ENCODE measurements at places on chromosomes 2 and 18.

GRCh38 chr18:22643731-22644130 lies 226.0 kb upstream of the CTAGE1 start:
- H3K27me3 ChIP-seq, result no peaks in the 10 kb centered on the region
- no peak overlapping the region for H3K27ac ChIP-seq
- H3K4me1 ChIP-seq, result peaks cover 11% of the 10 kb centered on the region
- DNase-seq, result peak; percentile 80
- no peaks in the 10 kb centered on the region for H3K36me3 ChIP-seq

DNA sequence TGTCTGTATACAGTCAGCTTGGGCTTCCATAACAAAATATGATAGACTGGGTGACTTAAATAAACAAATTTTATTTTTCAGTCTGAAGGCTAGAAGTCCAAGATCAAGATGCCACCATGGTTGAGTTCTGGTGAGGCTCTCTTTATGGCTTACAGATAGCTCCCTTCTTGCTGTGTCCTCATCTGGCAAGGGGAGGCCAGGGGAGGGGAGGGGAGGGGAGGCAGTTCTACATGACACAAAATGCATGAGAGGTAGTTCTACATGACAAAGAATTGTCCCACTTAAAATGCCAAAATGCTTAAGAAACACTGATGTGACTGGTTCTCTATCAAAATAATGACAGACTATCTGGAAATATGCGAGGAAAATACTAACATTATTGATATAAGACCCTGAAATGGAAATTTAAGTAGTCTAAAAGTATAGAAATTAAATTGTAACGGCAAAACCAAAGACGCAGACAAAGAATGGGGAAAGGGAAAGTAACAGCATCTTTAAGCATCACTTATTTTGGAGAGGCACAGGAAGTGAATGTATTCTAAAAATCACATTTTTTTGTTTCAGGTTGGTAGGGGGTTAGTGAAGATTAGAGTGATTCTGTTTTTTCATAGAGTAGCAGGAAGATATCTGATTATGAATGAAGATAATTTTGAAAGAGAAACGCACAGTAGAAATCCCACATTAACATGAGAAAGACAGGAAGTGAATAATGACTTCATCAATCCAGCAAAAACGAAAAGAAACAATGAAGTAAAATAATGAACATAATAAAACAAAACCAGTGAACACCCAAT lies 131.4 kb downstream of the STRN start:
- H3K27me3 ChIP-seq, result no peaks in the 10 kb centered on the region
- no peaks in the 10 kb centered on the region for H3K36me3 ChIP-seq
- no peak for DNase-seq
- H3K27ac ChIP-seq, result no peak overlapping the region

DNA sequence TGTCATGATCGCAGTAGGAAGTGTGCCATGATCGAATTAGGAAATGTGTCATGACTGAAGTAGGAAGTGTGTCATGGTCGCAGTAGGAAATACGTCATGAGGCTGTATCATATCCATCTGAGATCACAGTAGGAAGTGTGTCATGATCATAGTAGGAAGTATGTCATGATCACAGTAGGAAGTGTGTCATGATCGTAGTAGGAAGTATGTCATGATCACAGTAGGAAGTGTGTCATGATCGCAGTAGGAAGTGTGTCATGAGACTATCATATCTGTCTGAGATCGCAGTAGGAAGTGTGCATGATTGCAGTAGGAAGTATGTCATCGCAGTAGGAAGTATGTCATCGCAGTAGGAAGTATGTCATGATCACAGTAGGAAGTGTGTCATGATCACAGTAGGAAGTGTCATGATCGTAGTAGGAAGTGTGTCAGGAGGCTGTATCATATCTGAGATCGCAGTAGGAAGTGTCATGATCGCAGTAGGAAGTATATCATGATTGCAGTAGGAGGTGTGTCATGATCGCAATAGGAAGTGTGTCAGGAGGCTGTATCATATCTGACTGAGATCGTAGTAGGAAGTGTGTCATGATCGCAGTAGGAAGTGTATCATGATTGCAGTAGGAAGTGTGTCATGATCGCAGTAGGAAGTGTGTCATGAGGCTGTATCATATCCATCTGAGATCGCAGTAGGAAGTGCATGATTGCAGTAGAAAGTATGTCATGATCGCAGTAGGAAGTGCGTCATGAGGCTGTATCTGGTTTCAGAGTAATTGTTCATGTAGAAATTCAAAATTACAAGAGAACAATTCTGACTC lies 56.4 kb upstream of the NFATC1 start:
- DNase-seq, result no peak
- H3K27ac ChIP-seq, result no peak overlapping the region
- no peak overlapping the region for H3K4me3 ChIP-seq

DNA sequence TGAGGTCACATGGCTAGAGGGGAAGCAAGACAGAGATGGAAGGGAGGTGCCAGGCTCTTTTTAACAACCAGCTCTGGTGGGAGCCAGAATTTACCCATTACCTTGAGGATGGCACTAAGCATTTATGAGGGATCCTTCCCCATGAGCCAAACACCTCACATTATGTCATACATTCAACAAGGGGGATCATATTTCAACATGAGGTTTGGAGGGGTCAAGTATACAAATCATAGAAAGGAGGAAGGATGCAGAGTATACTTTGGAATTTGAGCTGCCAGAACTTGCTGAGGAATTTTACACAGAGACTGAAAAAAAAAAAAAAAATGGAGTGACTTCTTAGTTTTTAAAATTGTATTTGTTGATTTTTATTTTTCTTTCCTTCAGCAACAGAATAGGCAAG lies 891.4 kb downstream of the CCDC85A start:
- H3K36me3 ChIP-seq, result no peaks in the 10 kb centered on the region
- H3K27ac ChIP-seq, result no peak overlapping the region
- peak; percentile 5 for DNase-seq
- H3K4me3 ChIP-seq, result no peak overlapping the region
- H3K4me1 ChIP-seq, result no peaks in the 10 kb centered on the region
- no peaks in the 10 kb centered on the region for H3K27me3 ChIP-seq

- H3K4me3 ChIP-seq, result no peak overlapping the region
- no peak for DNase-seq
- H3K27ac ChIP-seq, result no peak overlapping the region
- H3K36me3 ChIP-seq, result no peaks in the 10 kb centered on the region
These were observed 215.3 kb upstream of the FSHR start for GRCh38 chr2:49369650-49370049.

DNA sequence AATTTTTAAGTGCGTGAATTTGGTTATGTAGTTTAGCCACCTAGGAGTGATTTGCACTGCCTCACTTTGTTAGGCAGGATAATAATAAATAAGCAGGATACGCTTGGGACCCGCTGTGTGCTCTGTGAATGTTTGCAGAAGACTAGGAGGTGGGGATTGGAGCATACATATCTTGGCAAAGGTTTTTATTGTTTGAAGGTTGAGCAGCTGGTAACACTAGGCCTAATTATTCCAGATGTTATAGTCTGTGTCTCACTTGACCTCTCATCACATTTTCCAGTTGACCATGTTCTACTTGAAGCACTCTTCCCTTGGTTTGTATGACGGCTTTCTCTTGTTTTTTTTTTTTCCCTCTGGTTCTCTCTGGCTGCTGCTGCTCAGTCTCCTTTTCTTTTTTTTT lies 42.7 kb downstream of the FHOD3 start:
- no peaks in the 10 kb centered on the region for H3K4me1 ChIP-seq
- no peak overlapping the region for H3K4me3 ChIP-seq
- H3K27me3 ChIP-seq, result no peaks in the 10 kb centered on the region
- no peaks in the 10 kb centered on the region for H3K36me3 ChIP-seq
- no peak overlapping the region for H3K27ac ChIP-seq
- DNase-seq, result no peak

- no peaks in the 10 kb centered on the region for H3K36me3 ChIP-seq
- no peak overlapping the region for H3K27ac ChIP-seq
- no peaks in the 10 kb centered on the region for H3K4me1 ChIP-seq
- H3K27me3 ChIP-seq, result no peaks in the 10 kb centered on the region
- no peak for DNase-seq
- no peak overlapping the region for H3K4me3 ChIP-seq
These were observed 18.6 kb downstream of the CAPN10 start for GRCh38 chr2:240604939-240605716.

- H3K4me3 ChIP-seq, result no peak overlapping the region
- no peaks in the 10 kb centered on the region for H3K36me3 ChIP-seq
- H3K27me3 ChIP-seq, result no peaks in the 10 kb centered on the region
- no peak for DNase-seq
- no peak overlapping the region for H3K27ac ChIP-seq
These were observed 92.3 kb upstream of the RANBP2 start for GRCh38 chr2:108626995-108627394.

Measured in astrocyte (in vitro differentiated cells and primary cell).